NCI-H69 (cell line): ENCODE measurements at places on chromosomes 3 and 15.

GRCh38 chr3:61903931-61904657 lies 342.7 kb downstream of the PTPRG start:
- DNase-seq: peak; percentile 52

GRCh38 chr3:35141406-35141805 lies 497.9 kb upstream of the ARPP21 start:
- no peak for DNase-seq

DNA sequence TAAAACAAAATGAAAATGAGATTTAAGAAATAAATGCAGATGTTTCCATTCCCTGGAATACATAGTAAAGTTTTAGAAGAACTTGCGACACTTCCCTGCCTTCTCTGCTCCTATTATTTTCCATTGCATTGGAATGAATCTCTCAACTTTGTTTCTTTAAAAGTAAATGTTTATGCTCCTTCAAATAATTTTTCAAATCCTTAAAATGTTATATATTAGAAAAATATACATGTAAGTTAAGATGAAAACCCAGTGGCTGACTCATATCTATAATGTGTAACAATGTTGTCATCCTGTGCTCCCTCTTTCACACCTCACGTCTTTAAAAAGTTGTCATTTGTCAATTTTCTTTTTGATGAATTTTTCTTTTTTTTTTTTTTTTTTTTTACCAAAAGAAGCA lies 3.6 kb downstream of the RBMS3 start:
- DNase-seq: no peak

- peak; percentile 33 for DNase-seq
These were observed 59.6 kb downstream of the SLC12A8 start for GRCh38 chr3:125152951-125153350.

DNA sequence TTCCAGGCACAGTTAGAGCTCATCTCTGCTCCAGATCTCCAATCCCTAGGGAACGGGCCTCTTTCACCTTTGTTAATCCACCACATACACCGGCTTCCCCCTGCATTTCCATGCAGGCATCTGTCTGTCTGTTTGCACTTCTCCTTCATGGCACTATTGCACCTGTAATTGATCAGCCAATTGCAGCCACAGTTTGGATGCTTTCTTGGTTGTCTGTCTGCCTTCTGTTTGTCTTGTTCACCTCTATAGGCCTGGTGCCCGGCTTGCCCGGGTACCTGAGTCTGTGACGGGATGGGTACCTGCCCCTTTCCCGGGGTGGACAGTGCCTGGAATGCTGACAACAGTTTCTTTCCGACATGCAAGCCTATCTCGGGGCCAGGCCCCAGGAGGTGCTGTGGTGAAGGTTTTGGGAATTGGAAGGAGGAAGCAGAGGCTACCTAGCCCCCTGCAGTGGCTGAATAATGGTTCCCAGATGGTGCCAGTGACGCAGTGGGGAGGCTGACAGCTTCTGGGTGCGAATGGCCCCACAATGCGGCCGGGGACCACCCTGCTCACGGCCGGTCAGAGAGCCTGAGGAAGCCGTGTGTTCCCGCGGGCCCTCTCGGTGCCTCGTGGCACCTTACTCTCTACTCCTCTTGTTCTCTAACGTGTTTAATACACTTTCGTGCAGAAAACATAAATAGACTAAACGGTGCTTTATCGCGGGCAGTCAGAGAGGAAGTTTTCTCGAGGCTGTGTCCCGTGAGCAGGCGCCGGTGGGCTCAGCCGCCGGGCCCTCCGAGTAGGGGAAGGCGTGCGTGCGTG lies 31.3 kb upstream of the RAB6B start:
- DNase-seq: peak; percentile 65

DNA sequence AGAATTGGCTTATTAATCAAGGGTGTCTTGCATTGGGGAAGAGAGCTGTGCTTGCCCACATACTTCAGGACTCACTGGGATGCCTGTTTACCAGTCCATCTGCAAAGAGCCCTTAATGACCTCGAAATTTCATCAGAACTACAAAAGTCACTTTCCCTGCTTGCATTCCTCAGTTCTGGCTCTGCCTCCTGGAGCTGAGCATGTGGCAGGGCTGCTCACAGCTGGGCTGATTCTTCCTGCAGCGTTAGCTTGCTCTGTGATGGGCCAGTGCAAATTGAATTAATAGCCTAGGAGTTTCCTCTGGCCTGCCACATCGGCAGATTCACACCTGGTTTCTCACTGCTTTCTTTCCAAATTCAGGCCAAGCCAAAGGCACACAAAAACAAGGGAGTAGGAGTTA lies 108.9 kb downstream of the DUT start:
- no peak for DNase-seq

DNA sequence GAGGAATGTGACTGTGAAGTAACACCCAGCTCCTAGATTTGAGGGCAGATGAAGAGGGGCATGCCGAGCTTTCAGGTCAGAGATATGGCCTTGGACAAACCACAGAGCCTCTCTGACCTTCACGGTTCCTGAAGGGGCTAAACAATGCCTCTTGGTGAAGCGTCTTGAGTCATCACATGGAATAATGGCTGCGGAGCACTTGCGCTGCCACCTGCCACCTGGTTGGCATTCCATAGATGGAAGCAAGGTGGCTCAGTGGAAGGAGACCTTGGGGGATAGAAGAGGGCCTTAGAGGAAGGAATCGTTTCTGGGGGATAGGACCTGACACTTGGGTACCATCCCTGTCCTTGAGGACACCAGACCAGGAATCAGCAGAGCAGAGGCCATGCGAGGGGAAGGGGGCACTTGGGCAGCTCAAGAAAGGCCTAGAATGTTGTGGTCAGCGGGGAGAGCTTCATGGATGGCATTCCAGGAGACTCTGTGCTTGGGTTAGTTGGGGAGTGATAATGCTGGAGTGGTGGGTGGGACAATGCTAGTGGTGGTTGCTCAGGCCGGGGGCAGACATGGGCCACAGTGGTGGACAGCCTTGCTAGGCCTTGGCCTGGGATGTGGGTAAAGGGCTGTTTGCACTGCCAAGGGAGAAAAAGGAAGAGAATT lies 12.6 kb downstream of the MRAS start:
- DNase-seq: no peak

DNA sequence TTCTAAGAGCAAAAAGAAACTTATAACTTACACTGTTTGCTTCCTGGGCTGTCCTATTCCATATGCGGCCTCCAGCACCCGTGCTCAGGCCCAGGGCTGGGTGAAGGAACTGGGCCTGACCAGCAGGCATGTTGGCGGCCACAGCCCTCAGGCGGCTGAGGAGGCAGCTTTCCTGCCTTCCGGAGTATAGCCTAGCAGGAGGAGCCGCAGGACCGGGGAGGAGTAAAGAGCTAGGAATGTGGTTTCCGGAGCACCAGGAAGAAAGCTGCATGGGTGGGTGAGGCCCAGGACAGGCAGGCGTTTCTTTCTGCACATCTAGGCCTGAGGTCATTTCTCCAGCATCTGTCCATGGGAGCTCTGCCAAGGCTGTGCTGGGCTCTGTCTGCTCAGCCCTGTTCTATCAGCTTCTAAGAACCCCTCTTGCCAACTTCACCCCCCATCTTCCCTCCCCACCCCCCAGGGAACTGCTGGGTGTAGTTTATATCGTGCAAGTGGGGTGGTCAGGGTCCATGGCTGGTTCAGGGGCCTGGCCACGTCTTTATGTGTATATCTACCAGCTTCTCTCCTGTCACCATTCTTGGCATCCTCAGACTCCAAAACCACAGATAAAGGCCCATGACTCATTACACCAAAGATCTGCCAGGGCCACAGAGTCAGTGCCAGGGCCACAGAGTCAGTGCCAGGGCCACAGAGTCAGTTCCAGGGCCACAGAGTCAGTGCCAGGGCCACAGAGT lies 7.8 kb upstream of the KIF7 start:
- no peak for DNase-seq

GRCh38 chr15:49887659-49888322 lies 231.2 kb downstream of the ATP8B4 start:
- no peak for DNase-seq

DNA sequence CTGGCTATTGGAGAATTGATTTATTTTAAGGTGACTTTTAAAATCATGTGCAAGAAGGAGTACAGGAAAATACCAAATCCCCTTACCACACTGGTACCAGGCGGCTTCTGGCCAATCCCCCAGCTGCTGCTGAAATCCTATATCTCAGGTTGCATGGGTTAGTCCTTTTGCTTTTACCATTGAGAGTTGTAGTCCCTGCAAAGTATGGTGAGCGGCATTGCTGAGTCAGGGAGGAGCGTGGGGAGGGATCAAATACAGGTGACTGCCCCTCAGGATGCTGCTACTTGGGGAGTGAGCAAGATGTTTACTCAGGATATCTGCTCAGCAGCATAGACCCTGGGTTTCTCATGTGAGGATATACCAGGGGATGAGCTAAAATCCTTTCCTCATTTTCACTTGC lies 131.9 kb upstream of the STAC start:
- DNase-seq: no peak

- DNase-seq: no peak
These were observed 26.7 kb upstream of the COL6A6 start for GRCh38 chr3:130490241-130490640.

DNA sequence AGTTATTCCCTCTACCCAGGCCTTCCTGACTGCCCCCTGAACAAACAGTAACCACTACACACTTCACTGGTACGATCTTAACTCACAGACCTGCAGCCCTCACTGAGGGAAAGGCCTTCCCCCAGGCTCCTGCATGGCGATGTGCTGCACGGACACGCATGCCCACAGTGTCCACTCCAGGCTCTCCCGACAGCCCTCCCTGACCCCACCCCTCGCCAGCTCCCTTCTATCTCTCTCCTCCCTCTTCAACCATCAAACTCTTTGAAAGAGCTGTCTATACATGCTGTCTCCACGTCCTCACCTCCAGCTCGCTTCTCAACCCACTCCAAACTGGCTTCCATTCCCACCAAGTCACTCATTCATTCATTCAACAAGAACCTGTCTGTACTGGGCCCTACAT lies 3.9 kb downstream of the SCN5A start:
- no peak for DNase-seq

- DNase-seq: no peak
These were observed 53.7 kb upstream of the FAM174B start for GRCh38 chr15:92709110-92709790.

GRCh38 chr15:81244306-81244705 lies 47.6 kb downstream of the IL16 start:
- DNase-seq: no peak

- DNase-seq: no peak
These were observed 28.3 kb downstream of the FBXO40 start for GRCh38 chr3:121621491-121621890.

- DNase-seq: no peak
These were observed 36.2 kb downstream of the C2CD4B start for GRCh38 chr15:62128916-62129315.

DNA sequence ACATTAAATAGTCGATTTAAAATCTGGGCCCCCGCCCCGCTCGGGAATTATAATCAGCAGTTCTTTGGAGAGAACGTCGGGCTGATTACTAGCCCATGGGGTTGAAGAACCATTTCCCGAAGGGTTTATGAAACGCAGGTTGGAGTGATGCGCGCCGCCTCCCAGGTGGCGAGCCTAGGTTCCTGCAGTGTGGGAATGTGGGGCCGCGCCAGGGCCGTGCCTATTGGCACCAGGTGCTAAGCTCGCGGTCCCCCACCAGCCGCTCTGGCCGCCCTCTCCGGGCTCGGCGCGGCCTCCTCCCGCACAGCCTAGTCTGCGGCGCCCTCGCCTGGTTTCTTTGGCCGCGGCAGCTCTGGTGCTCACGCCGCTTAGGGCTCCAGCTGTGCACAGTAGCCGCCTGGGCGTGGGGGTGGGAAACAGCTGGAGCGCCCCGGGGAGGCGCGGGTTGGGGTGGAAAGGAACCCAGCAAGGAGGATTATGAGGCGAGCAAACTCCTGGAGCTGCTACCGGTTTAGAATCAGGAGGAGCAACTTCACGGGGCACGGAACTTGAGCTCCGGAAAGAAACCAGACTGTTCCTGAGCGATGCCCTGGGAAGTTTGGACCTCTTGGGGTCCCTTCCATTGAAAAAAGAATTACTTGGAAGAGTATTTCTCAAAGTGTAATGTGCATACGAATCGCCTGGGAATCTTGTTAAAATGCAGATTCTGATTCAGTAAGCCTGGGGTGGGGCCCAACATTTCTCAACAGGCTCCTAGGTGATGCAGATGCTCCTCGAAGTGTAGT lies 5.6 kb upstream of the MECOM start:
- DNase-seq: peak; percentile 97

DNA sequence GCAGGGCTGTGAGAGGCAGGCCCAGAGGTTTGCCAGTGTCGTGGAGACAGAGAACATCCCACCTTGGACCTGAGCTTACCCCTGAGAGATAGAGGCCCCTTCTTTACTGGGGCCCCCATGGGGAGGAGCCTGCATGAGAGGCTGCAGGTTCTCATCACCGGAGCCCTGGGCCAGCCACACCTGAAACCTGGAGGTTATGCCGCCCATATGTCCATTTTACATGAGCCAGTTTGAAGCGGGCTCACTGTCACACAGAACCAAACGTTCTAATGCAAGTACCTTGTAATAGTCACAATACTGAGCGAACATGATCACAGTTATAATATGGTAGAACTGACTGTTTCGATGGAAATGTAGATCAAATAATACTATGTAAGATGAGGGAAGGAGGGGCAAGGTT lies 6.3 kb upstream of the IQSEC1 start:
- DNase-seq: no peak

DNA sequence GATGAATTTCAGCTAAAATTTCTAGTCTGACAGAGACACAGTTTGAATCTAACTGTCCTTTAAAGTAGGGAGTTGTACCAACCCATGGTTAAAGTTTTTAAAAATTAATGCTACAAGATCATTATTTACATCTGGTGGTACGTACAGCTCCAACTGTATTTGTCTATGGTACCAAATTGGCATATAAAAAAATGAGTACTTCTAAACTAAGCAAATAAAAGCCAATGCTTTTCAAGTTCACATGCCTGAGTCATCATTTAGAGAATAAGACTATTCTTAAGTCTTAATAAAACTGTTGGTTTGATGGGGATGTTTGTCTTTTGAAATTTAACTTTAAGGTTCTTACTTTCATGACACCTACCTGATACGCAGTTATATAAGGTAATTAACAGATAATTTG lies 21.0 kb upstream of the IFT57 start:
- no peak for DNase-seq

GRCh38 chr3:169497567-169498257 lies 165.8 kb downstream of the MECOM start:
- DNase-seq: no peak

GRCh38 chr15:77527164-77527778 lies 105.4 kb downstream of the LINGO1 start:
- DNase-seq: peak; percentile 38

GRCh38 chr3:50516440-50516871 lies 13.0 kb upstream of the CACNA2D2 start:
- peak; percentile 44 for DNase-seq

GRCh38 chr3:77932926-77933325 lies 893.0 kb downstream of the ROBO2 start:
- DNase-seq: no peak
